ENCODE measurements at places on chromosomes 5 and 9.

- DNase-seq: no peak
Measured at GRCh38 chr5:162325143-162325727, 257.7 kb downstream of the GABRG2 start.

GRCh38 chr5:158246661-158247060 is 387.7 kb upstream of the CLINT1 start:
- no peak for DNase-seq

- DNase-seq: no peak
Measured at GRCh38 chr9:3299872-3300271, 225.9 kb downstream of the RFX3 start.

DNA sequence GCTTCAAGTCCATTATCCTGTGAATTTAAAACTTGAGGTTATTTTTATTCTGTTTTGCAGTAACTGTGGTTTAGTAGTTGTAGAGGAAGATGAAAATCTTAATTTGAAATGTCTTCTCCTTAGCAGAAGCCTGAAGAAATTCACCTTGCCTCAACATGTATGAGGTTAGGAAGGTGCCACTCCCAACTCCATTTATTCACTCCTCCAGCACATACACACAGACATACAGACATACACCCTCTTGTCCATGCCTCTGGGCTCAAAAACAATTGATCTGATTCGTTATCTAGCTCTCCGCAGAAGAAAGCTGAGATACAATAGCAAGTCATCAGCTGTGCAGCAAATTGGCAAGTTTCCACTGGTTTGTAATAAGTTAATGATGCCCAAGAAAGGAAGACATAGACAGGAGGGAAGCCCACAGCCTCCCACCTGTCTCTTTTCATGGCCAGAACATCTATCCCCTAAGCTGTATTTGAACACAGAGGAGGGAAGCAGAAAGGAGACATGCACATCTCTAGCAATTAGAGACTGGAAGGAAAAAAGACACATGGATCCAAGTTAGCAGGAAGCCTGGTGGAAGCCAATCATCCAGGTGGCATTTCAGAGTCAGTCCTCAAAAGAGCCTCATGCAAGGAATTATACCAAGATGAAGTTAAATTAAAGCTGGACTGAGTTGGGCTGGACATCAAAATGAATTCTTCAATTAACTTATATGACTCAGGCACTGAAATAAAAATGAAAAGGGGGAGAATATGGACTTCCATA is 257.9 kb downstream of the ASTN2 start:
- DNase-seq: no peak

DNA sequence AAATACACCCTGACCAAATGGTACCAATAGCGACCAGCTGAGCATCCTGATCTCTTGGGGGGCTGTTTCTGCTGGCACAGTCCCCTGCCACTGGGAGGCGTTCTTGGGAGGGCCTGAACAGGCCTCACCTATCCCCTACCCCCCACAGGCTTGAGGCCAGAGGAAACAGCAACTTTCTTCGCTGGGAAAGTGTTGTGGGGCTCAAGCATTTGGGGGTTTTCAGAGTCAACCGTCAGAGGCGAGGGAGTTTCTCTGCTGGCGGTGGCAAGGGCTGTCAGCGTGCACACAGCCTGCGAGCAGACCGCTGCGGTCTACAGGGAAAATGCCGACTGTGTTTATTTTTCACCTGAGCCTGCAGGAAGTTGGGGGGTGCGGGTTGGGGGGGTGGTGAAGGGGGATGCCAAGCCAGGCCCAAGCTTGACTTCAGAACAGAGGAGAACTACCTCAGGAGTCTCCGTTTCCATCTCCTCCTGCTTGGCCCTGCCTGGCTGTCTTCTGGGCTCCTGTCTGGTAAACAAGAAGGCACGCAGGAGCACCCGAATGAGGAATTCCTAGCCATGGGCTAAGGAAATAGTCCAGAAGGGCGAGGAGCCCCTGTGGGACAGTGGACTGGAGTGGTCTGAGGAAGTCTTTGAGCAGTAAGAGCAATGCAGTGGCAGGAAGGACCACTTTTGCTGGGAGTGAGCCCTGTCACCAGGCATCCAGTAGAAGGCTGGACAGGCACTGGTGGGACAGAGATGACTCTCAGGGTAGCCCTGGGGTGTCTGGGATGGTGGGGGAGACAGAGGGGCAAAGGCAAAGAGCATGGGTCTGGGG is 18.1 kb downstream of the TCF7 start:
- no peak for DNase-seq

- DNase-seq: peak; percentile 10
Measured at GRCh38 chr5:92309336-92309991, 926.3 kb upstream of the ARRDC3 start.

DNA sequence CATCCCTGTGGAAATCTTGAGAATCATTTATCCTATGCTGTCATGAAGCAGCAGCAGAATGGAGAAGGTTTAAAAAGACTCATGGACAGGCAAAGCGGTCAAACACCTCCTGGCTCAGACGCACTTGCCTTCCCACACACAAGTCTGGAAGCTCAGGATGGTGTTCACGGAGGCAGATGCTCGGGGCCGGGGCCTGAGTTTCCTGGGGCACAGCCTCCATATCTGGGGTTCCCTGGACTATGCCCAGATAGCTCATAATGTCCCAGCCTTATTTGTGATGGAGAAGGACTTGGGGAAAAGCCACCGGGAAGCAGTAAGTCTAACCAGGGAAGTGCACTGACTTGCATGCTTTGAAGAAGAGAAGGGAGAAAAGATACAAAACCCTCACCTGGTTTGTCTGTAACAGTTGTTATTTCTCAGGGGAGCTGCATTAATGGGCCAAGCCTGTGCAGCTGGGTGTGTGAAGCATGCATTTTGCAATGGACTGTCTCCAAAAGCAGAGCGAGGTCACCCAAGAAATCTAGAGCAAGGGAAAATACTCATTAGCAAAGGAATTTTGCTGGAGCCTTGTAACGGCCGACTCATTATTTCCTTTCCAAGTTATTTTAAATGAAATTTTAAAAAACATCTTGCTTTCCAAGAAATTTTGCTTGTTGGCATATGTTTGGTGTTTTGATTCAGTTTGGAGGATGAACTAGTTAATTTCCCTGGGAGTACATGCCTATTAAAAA is 3.4 kb downstream of the S1PR3 start:
- DNase-seq: no peak

DNA sequence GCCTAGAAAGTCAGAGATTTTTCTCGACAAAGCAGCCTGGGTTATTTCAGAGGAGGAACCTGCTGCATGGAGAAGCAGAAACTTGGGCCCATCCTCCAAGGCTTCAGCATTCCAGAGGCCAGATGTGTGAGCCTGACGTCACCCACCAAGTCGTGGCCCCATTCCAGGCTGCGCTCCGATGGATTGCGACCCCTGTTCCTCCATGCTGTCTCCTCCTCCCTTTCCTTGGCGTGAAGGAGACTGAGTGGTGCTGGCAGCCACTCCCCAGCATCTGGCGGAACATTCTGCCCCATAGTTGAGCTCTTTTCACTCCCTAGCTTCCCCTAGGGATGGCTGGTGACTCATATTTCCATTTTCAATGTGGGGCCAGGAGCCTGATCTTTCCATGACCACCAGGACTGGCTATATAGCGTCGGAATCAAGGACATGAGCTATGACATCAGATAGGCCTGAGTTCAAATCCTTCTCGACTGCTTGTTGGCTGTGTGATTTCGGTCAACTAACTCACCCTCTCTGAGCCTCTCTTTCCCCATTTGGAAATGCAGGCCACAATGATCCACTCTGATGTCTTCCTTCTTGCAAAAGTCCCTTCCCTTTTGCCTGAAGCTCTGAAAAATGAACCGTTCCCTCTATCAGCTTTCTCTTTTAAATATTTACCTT is 24.5 kb upstream of the DUSP1 start:
- no peak for DNase-seq

GRCh38 chr5:120454094-120454798 is 9.9 kb upstream of the PRR16 start:
- DNase-seq: no peak

GRCh38 chr9:75930190-75930589 is 39.7 kb downstream of the PCSK5 start:
- no peak for DNase-seq

DNA sequence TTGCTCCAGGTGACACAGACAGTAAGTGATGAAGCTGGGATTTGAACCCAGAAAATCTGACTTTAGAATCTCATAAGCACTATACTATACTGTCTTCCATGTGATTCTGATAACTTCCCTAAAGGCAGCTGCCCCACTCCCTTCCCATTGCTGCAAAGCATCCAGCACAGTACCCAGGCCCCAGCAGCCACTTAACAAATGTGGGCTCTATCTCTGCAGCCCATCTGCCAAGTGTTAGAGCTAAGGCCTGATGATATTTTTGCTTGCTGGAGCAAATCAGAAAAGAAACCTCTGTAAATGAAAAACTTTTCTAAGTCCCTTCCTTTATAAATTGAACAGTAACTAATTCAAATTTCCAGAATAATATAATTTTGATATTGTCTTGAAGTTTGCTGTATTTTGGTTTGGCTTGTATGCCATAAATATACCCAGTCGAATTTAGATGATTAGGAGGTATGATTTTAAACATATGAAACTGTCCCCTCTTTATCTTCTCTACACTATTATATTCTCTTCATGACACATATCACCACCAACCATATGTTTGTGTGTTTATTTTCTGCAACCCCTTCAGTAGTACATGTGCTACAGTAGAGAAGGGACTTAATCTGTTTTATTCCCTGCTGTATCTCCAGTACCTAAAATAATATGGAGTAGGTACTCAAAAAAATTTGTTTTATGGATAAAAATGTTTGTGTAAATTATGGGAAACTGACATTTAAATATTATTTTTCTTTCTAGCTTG is 63.8 kb downstream of the SMIM15 start:
- DNase-seq: no peak

DNA sequence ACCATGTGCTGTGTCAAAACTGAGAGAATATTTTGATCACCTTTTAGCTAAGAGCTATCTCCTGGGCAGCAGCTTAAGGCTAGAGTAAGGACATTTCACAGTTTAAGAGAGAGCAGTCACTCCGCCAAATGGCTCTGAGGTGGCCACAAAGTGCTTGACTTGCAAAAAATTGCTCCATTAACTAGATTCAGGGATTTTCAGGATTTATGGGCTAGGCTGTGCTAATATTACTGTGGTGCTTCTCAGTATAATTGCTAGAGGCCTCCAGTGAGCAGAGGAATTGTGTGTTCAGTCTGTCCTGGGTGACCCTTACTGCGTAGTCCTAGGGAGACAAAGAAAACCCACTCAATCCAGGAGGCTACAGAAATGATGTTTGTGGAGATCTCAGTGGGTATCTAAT is 65.2 kb downstream of the PALM2AKAP2 start:
- DNase-seq: no peak

- no peak for DNase-seq
Measured at GRCh38 chr9:114837923-114838322, 32.1 kb upstream of the TNFSF15 start.

DNA sequence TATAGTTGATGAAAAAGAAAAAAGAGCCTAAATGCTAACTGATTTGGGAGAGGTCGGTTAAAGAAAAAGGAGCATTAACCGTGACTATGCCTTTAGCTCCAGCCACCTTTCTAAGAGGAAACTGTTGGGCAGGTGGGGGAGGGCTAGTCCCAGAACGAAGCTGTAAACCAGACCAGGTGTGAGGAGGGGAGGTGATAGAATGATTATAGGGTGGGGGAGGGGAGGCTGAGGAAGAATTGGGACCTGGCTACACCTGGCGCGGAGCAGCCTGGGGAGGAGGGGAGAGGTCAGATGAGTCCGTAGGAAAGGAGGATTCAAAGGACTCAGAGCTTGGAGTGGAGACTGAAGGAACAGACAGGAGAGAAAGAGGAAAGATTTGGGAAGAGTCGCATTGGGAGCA is 73.4 kb downstream of the PHAX start:
- DNase-seq: no peak

DNA sequence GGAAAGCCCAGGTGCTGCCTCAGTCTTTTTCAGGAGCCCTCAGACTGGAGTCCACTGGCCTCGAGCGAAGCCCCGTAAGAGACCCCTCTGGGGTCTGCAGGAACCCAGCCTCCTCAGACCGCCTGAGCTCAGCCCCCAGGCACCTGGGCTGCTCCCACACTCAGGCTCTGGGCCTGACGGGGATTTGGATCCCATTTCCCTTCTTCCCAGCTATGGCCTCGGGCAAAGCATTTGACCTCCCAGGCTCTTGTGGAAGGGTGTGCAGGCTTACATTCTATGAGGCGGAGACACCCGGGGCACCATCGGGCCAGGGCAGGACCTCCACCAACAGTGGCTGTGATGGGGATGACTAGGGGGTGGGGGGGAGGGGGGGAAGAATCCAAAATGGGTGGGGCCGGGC is 4.5 kb downstream of the AGPAT2 start:
- DNase-seq: no peak

- no peak for DNase-seq
Measured at GRCh38 chr5:73654819-73655318, 28.9 kb downstream of the ARHGEF28 start.

DNA sequence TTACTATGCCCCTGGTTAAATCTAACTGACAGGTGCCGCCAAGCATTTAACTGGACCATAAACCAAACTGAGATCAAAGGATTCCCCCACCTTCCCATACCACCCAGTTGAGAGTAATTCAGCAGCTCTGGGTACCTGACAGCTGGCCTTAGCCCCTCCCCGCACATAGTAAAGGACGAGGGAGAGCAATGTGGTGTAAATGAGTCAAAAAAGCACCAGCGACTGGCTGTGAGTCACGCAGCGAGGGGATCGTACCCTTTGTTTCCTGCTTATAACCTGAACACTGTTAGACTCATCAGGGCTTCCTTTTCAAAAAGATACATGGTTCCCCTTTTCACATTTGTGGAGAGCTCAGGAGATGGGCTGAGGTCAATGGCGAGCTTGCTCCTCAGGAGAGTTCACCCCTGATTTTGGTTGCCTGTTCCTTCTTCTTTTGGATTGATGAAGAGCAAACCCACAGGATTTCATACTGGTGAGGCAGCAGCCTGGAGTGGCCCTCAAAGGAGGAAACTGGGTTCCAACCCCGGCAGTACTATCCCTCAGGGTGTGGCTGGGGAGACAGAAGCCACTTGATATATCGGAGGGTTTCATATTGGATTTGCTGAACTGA is 71.5 kb downstream of the ANKRD33B start:
- DNase-seq: no peak

GRCh38 chr9:7273575-7273974 is 515.8 kb downstream of the KDM4C start:
- no peak for DNase-seq

GRCh38 chr5:90549729-90550275 is 8.8 kb upstream of the ADGRV1 start:
- no peak for DNase-seq

DNA sequence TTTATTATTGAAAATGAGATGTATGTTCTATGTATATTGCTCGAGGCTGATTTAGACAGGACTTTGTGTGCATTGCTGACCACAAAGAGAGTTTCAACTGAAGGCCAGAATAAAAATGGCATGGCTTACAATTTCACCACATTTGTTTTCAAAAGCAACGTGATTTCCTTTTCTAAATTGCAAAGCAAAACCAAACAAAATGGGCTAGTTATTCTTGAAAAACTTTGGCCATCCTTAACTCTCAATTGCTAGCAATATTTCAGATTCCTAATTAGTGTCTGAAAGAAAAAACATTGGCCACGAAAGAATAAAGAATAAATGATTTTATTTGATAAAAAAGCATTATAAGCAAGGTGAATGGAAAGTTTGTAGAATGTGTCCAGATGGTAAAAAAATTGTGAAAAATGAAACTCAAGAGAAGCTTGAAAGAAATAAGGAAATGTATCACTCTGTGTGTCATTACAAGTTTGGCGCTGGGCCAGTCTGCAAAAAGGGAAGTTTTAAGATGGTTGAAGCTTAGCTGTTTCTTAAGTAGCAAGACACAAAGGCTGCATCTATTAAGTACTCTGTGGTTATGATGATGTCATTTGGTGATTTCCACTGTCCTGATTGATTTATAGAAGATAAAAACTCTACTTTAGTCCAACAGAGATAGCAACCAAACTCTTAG is 89.2 kb upstream of the PRLR start:
- DNase-seq: no peak

Data from AG04449 (cell line).